Fibroblast of skin of left quadriceps (primary cell): ENCODE measurements at places on chromosomes 5 and 9.

GRCh38 chr5:60208716-60209115 is 315.2 kb upstream of the PDE4D start:
- DNase-seq: no peak

DNA sequence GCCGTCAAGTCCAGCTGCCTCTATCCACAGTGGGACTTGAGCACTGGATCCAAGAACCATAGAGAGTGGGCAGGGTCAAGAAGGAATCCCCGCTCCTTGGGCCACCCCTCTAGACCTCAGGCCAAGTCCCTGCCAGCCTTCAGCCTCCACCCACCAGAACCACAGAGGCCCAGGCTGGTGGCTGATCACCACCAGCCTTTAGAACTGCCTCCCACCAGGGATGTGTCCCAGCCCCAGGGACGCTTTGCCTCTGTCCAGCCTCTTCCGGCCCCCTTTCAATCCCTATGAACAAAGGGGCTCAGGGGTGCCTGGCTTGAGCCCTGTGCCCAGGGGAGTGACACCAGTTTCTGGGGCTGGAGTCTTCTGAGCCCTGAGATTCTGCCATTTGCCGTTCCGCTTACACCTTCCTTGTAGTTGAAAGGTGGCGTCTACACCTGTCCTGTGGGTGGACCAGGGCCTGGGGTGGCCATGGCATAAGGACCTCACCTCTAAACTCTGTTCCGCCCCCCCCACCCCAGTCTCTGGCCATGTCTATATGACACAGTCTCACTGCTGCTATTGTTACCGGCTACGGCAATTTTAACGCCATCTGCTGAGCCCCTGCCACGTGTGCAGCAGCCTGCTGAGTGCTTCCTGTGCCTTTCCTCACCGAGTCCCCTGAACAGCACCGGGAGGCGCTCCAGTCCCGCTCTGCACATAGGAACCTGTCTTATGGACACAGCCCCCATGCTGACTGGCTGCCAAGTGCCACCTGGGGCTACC is 35.7 kb upstream of the ORM1 start:
- DNase-seq: no peak

- DNase-seq: no peak
These were observed 110.3 kb upstream of the PTCH1 start for GRCh38 chr9:95626885-95627558.

DNA sequence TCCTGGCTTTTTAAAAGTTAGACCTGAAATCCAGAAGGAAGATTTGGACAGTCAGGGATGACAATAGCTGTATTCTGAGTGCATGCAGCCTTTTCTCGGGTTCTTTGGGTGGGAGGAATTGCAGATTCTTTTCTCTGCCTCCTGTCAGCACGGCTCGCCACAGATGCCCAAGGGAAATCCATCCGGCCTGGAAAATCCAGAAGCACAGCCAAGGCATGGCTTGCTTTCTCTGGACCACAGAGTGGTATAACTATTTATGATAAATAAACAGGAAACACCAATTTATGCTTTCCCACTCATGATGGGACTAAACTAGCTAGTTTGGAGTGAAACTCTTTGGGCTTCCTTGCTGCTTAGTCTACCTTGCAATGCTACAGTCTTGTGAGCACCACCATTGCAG is 59.1 kb downstream of the C9orf152 start:
- DNase-seq: peak; percentile 69

DNA sequence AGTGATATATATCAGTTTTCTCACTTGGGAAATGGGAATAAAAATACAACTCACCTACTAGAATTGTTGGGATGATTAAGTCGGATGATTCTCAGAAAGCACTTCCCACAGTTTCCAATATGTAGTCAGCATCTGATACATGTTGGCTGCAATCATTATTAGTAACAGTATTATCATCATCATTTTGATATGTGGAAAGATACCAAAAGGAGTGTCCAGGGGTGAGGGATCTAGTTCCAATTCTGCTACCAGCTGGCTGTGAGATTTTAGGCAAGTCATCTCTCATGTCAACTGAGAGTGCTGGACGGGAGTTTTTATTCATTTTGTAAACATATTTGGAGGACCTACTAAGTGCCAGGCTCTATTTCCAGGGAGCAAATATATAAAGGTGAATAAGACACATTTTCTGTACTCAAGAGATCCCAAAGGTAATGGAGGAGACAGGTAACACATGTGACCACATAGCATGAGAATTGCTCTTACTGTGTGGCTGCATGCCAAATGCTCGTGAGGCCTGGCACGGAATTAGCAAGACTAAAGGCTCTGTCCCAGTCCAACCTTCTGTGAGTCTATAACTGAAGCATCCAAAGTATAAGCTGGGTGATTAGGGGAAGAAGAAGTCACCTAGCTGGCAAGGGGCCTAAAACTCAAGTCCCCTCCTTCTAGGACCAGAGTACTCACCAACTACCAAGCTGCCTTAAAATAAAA is 83.0 kb downstream of the GRIA1 start:
- no peak for DNase-seq

DNA sequence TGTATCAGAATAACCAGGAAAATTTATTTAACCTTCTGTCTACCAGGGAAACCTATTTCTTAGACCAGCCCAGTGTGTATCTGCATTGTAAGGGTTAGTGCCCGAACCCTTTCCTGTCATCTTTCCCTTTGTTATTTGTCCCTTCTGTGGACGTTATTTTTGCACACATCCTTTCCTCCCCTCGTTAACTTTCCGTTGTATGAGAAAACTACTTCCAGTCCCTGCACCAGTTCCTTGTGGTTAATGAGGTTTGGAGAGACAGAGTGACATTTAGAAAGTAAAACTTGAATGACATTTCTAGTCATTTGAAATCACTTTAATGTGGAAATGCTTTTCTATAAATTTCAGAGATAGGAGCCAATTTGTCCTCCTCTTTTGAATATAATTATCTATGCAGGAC is 4.3 kb upstream of the IFNB1 start:
- DNase-seq: no peak

- DNase-seq: no peak
These were observed 54.5 kb upstream of the FST start for GRCh38 chr5:53425687-53426511.

DNA sequence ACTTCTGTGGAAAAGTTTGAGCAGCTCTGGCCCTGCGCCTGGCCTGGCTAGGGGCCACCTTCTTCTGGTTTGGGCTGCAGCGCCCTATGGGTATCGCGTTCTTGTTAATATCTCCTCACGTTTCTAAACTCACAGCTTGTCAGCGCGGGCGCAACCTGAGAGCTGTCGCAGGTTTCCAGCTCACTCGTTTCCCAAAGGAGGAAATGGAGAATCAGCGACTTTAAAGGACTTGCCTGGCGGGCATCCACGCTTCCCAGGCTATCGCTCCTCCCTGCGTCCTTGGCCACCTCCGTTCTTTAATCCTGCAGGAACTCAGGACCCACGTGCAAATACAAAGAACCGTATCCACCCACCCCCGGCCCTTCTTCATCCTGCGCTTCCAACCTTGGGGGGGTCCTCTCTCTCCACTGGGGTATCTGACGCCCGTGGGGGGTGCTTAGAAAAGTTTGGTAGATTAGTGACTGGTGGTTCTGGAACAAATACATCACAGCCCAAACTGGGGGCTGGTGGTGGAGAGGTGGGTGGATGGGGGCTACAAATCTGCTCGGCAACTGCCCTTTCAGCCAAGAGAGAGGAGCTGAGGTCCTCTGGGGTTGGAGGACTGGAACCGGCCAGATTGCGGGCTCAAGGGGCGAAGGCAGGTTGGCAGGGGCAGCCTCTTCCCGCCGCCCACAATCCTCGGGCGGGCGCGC is 578 bp upstream of the PSAT1 start:
- DNase-seq: peak; percentile 28

- no peak for DNase-seq
These were observed 2.9 kb upstream of the CSF2 start for GRCh38 chr5:132070460-132071337.

- no peak for DNase-seq
These were observed 57.7 kb downstream of the AK8 start for GRCh38 chr9:132820169-132820944.

GRCh38 chr5:17018871-17019270 is 82.8 kb upstream of the MYO10 start:
- no peak for DNase-seq

GRCh38 chr9:129072171-129072570 is 8.7 kb upstream of the DOLPP1 start:
- DNase-seq: no peak

DNA sequence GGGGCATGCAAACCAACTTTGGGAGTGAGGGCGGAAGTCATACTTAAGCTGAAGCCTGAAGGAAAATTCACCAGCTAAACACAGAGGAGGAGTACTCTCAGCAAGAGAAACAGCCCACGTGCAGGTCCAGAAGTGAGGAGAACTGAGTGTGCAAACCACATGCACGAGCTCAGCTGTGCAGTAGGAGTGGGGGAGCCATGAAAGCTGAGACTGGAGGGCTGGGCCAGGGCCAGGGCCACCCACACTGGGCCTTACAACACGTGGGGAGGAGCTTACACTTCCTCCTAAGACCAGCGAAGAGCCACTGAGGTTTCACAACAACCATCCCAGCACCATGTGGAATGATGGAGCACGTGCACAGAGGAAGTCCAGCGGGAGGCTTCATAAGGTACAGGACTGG is 9.3 kb upstream of the WWC1 start:
- peak; percentile 76 for DNase-seq

GRCh38 chr9:33818847-33819500 is 2.0 kb downstream of the UBE2R2 start:
- no peak for DNase-seq

GRCh38 chr5:173848986-173849596 is 39.1 kb upstream of the CPEB4 start:
- no peak for DNase-seq

- DNase-seq: no peak
These were observed 64.7 kb upstream of the GRAMD2B start for GRCh38 chr5:126358525-126358924.

GRCh38 chr5:40401284-40402006 is 278.3 kb upstream of the PTGER4 start:
- DNase-seq: no peak

DNA sequence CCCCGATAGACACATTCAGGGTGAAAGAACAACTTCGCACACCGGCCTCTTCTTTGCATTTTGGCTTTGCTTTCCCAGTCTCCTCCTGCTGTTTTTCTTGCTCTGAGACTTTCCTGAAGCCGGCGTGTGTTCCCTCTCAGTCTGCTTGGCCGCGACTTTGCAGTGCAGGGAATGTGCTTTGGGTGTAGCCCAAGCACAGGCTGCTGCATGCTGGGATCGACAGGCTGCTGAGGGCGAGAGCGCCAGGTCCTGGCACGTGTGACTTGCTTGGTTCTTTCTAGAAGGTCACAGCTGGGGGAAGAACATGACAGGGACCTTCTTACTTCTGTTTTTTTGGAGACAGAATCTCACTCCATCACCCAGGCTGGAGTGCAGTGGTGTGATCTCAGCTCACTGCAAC is 40.6 kb downstream of the TENT4A start:
- DNase-seq: no peak

DNA sequence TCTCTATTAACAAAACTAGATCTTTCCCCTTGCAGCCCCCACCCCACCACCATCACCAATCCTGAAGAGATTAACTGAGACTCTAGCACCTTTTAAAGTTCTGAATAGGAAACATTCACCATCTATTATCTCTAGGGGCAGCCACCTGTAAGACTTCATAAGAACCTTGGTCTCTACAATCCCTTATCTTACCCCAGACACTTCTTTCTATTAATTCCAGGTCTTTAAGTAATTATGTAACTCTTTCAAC is 180.2 kb upstream of the FBXL17 start:
- DNase-seq: no peak

- no peak for DNase-seq
These were observed 363.0 kb upstream of the PDE4D start for GRCh38 chr5:60256546-60256945.

DNA sequence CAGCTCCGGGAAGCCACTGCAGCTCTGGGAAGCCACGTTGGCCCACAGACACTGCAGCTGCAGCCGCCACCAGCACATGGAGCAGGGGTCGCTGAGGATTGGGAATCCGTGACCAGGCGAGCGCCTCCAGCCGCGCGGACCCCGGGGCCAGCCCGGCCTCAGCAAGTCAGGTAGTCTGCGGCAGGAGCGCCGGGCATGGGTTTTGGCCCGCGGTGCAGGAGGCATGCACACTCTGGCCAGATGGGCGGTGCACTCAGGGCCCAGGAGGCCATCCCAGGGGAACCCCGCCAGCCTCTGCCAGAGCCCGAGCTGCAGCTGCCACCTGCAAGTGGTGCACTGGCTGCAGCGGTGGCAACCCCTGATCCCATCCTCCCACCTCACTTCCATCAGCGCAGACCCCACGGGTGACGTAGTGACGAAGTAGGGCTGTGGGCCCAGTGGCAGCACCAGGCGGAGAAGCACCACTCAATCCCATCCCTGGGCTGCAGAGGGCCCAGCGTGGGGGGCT is 368.3 kb upstream of the SPATA31A5 start:
- no peak for DNase-seq

DNA sequence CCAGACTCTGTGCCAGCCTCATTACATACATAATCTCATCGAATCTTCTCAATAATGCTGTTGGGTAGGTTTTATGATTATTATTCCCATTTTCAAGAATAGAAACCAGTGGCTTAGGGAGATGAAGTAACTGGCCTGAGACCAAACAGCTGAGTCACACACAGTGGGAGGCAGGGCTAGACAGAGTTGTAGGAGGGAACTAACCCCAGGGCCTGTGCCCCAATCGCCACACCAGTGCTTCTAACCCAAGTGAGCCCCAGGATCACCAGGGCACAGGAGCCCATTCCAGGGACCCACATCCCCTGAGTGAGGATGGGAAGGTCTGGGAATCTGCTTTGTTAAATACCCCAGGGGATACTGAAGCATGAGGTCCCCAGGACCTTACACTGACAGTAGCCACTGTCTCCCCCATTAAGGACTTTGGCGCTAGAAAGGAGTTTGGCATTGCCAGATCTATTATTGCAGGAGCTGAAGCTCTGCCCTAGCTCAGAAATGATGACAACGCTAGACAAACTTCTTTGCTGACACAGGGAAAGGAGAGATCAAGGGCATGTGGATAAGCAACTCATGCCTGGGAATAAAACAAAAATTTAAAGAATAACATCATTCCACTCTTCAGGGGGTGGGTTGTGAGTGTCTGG is 63.8 kb upstream of the PPARGC1B start:
- DNase-seq: no peak

- DNase-seq: peak; percentile 59
These were observed 1.2 kb upstream of the RNF38 start for GRCh38 chr9:36401164-36401740.

DNA sequence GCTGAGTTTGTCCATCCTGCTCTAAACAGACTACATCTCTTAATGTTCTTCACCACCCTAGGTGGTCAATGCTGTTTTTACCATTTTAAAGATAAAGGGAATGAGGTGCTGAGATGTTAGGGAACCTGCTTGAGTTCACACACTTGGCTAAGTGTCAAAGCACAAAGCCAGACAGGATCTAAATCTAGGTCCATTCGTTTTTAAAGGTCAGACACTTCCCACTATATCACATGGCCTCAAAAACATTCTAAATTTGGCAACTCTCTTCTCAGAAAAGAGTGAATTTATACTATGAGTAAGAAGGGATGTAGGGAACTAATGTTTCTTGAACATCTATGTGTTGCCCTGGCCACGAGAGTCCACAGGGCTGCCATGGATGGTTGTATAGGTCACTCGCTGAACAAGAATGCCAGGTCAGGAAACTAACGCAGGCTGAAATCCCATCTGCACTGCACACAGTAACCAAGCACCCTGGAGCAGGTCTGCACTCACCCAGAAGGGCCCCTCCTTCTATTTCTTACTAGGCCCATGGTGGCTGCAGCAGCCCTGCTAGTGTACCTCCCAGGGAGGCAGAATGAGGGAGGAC is 213.0 kb downstream of the SPOCK1 start:
- no peak for DNase-seq

- no peak for DNase-seq
These were observed 6.4 kb downstream of the PDLIM7 start for GRCh38 chr5:177490992-177491391.
